ENCODE measurements at places on chromosomes 16 and 17. TPM values are rescaled to one million over a fixed set of nuclear protein-coding genes. Genes with fewer than 3 reads are reported as not detected.
A peak's percentile ranks its signal among the peaks of the same experiment; 100 is the strongest.

- H3K27ac ChIP-seq: no peak overlapping the region
- peak; percentile 61 for DNase-seq
- H3K4me1 ChIP-seq: no peaks in the 10 kb centered on the region
- H3K36me3 ChIP-seq: no peaks in the 10 kb centered on the region
- no peak overlapping the region for H3K4me3 ChIP-seq
- peaks cover 94% of the 10 kb centered on the region for H3K27me3 ChIP-seq
Measured at GRCh38 chr17:79658811-79659207, 48.0 kb upstream of the RBFOX3 start.

GRCh38 chr17:5370411-5370810 is 49.1 kb downstream of the NUP88 start:
- no peak overlapping the region for H3K4me3 ChIP-seq
- DNase-seq: no peak
- no peaks in the 10 kb centered on the region for H3K27me3 ChIP-seq
- H3K27ac ChIP-seq: no peak overlapping the region
- H3K36me3 ChIP-seq: peaks cover 45% of the 10 kb centered on the region

The ADAD2 gene
- not detected for total RNA-seq

DNA sequence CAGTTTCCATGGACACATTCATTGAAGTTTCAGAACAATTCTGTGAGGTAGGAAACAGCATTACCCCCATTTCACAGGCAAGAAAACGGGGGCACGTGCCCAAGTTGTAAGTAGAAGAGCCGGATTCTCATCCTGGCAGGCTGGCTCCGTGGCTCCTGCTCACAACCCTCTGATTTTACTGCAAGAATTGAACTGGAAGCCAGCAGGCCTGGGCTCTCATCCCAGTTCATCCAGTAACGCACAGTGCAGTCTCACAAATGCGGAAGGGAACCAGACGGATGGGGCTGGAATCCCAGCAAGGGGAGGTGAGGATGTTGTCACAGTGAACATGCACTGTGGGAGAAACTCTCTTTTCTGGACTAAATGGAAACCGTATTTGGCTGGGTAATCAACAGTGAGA is 40.7 kb upstream of the DOC2B start:
- H3K36me3 ChIP-seq: no peaks in the 10 kb centered on the region
- no peak overlapping the region for H3K27ac ChIP-seq
- no peaks in the 10 kb centered on the region for H3K27me3 ChIP-seq
- H3K4me1 ChIP-seq: no peaks in the 10 kb centered on the region
- H3K4me3 ChIP-seq: no peak overlapping the region

DNA sequence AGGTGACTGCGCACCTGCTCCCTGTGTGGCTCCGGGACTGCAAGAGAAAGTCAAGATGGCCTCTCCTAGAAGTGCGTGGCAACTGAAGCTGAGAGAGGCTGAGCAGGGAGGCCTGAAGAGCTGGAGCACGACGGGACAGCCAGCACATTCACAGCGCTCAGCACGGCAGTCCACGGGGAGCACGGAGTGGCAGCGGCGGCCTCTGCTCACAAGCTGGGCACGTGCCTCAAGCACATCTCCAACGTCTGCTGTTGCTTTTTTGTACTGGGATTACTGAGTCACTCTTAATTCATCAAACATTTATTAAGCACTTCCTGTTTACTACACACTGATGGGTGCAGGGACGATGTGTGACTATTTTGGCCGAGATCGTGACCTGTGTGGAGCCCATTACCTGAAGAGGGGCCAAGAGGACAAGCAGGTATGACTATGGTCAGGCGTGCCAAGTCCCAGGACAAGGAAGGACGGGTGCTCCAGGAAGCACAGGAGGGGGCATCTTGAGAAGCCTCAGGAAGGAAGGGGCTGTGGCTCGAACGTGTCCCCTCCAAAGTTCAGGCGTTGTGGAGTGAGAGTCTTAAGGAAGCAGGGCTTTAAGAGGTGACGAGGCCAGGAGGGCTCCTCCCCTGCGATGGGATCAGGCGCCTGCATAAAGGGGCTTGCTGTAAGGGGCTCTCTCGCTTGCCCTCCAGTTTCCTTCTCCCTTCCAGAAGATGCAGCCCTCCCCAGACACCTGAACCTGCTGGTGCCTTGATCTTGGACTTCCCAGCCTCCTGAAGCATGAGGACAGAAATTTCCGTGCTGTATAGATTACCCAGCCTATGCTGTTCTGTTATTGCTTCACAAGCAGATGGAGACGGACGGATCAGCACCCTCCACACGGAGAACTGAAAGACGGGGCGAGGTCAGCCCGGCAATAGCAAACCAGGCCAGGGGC is 105.8 kb downstream of the ADCY9 start:
- no peak for DNase-seq
- H3K36me3 ChIP-seq: no peaks in the 10 kb centered on the region
- H3K4me1 ChIP-seq: peaks cover 44% of the 10 kb centered on the region
- no peak overlapping the region for H3K27ac ChIP-seq
- no peak overlapping the region for H3K4me3 ChIP-seq
- no peaks in the 10 kb centered on the region for H3K27me3 ChIP-seq

The LITAF gene
- total RNA-seq: 83.4 TPM

DNA sequence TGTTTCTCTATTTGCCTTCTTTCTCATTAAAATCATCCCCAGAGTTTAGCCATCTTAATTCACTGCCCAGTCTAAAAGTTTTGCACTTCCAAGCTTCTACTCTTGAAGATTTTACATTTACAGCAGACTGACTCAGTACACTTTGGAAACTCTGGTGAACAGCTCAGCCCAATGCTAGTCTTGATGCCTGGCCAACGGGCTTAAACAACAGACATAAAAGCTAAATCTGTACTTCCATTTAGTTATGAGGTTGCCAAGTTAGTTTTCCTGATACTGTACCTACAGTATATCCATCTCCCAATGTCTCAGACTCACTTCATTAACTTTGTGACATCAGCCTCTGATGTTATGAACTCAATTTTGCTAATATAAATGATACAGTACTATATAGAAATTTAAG is 891.8 kb upstream of the SOX9 start:
- no peak overlapping the region for H3K4me3 ChIP-seq
- H3K27ac ChIP-seq: no peak overlapping the region
- DNase-seq: no peak

The TPSD1 gene
- total RNA-seq: not detected

DNA sequence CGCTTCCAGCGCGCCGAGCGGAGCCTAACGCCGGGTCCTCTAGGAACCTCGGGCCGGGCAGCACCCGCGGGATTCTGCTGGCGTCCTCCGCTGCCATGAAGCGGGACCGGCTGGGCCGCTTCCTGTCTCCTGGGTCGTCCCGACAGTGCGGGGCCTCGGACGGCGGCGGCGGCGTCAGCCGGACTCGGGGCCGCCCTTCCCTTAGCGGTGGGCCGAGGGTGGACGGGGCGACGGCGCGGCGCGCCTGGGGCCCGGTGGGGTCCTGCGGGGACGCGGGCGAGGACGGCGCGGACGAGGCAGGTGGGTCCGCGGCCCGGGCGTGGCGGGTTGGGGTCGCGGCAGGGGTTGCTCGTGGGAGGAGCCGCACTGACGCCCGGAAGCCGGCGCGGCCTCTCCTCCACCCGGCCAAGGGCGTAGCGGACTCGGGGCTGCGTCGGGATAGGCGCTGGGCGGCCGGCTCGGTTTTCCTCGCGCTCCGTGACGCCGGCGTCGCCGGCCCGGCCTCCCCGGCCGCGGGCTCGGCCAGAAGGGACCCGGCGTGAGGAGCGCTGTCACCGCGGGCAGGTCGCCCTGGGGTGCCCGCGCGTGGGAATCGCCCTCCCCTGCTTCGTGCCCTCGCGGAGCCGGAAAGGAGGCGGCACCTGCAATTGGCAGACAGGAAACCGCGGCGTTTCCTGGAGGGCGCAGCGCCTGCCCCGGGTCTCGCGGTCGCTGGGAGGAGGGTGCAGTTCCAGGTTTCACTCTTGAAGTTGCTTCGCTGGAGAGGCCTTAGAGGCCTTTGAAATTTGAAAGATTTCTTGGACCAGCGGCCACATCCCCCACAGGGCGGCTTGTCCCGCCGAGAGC is 432 bp downstream of the ZNF276 start:
- peak overlapping the region; percentile 65 for H3K27ac ChIP-seq
- peaks cover 58% of the 10 kb centered on the region for H3K36me3 ChIP-seq
- H3K27me3 ChIP-seq: no peaks in the 10 kb centered on the region
- H3K4me1 ChIP-seq: peaks cover 30% of the 10 kb centered on the region

The ITGAL gene
- not detected for total RNA-seq

Data from SJSA1 (cell line).